ENCODE measurements at places on chromosomes 6 and 20.

- DNase-seq = no peak
These were observed 163.6 kb downstream of the BTBD9 start for GRCh38 chr6:38476141-38476540.

GRCh38 chr6:16965689-16966088, 136.2 kb upstream of the STMND1 start:
- no peak for DNase-seq

GRCh38 chr6:121748850-121749249, 313.4 kb downstream of the GJA1 start:
- DNase-seq = no peak

DNA sequence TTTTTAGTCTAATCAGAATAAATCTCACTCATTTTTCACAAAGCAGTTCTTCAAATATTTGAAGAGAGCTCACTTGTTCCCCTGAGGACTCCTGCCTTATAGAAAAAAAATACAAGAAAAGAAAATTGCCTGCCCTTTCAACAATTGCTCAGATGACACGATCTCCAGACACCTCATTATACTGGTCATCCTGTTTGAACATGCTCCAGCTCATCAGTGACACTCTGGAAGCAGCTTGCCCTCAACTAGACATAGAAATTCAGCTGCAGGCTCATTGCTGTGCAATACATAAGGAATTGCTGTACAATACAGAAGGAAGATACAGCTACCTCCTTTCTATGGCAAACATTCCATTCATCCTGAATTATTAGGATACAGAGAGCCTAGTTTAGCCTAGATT, 73.1 kb downstream of the OPN5 start:
- DNase-seq = no peak

DNA sequence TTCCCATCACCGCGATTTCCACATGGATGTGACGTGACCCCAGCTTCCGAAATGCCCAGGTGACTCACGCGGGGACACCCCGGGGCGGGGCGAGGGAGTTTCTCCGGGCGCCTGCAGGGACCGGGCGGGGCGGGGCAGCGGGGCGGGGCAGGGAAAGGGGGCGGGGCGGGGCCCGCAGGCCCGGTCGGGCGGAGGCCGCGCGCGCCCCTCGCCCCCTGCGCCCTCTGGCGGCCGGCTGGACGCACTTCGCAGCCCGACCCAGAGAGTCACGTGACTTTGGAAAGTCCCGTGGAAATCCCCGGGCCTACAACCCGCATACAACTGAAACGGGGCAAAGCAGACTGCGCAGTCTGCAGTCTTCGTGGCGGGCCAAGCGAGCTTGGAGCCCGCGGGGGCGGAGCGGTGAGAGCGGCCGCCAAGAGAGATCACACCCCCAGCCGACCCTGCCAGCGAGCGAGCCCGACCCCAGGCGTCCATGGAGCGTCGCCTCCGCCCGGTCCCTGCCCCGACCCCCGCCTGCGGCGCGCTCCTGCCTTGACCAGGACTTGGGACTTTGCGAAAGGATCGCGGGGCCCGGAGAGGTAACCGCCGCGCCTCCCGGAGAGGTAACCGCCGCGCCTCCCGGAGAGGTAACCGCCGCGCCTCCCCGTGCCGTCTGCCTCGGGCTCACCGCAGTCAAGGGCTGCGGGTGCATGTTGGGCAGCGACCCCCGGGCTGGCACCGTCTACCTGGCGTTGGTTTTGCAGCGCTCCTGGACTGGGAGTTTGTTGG, at the start of gene TNFAIP3:
TNFAIP3 (plus strand) TSS at position 346 of the 771 bp plus-strand sequence. CDS start 3,969 bp downstream, outside the sequence.
- peak; percentile 90 for DNase-seq

GRCh38 chr6:20608356-20608755, 74.1 kb downstream of the CDKAL1 start:
- DNase-seq = no peak

DNA sequence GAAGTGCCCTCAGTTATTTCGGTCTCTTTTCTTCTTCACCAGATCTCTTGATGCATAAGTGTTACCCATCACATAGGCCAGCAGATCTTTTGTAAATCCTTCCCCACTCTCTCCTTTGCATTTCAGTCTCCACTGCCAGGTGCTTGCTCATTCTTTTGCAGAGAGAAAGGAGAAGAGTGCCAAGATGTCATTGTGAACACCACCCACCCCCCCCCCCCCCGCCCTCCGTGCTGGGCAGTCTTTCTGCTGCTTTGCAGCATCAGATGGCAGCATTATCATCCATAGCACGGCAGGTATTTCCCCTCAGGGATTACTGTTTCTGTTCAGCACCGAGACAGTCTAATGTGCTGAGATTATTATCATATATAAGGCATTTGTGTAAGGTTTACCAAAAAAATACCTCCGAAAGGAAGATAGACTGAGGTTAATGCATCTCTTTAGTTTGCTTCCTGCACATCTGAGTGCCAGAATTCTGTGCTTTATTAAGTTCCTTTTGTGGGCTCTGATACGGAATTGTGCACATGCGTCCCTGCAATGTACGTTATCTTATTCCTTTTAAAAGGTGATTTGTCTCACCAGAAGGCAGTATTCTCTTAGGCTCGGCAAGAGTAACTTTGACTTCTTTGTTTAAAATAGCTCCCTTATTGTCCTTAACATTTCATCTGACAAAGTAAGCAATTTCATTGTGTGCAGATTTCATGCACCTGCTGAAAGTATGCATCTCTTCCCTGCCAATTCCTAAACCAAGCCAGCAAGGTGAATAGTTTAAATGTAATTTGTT, 128.8 kb downstream of the PHACTR1 start:
- no peak for DNase-seq

- no peak for DNase-seq
These were observed 60.9 kb downstream of the TFAP2C start for GRCh38 chr20:56689852-56690485.

DNA sequence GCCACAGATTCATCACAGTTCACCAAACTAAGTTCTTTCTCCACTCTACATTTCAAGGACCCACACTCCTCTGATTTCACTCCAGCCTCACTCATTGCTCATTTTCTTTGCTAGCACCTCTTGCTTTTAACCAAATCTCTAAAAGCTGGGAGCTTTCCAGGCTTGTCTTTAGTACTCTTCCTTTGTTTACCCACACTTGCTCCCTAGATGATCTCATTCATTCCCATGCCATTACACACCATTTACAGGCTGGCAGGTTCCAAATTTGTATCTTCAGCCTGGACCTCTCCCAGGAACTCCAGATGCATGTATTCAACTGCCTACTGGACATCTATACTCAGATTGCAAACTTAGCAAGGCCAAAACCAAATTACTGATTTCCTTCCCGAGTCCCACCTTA, 5.3 kb upstream of the GUCA1B start:
- DNase-seq = no peak

All from liver (tissue), 10 donors.